ENCODE measurements at places on chromosomes 5 and 9. TPM values are rescaled to one million over a fixed set of nuclear protein-coding genes. Genes with fewer than 3 reads are reported as not detected.

- peak; percentile 46 for DNase-seq
Observed at GRCh38 chr5:141359790-141360426, at the start of gene PCDHGB2. PCDHGB2 (plus strand) TSS chr5:141359994; CDS start chr5:141360136, 142 bp downstream.

GRCh38 chr9:69645488-69645887, 26.7 kb downstream of the APBA1 start:
- peak; percentile 13 for DNase-seq

DNA sequence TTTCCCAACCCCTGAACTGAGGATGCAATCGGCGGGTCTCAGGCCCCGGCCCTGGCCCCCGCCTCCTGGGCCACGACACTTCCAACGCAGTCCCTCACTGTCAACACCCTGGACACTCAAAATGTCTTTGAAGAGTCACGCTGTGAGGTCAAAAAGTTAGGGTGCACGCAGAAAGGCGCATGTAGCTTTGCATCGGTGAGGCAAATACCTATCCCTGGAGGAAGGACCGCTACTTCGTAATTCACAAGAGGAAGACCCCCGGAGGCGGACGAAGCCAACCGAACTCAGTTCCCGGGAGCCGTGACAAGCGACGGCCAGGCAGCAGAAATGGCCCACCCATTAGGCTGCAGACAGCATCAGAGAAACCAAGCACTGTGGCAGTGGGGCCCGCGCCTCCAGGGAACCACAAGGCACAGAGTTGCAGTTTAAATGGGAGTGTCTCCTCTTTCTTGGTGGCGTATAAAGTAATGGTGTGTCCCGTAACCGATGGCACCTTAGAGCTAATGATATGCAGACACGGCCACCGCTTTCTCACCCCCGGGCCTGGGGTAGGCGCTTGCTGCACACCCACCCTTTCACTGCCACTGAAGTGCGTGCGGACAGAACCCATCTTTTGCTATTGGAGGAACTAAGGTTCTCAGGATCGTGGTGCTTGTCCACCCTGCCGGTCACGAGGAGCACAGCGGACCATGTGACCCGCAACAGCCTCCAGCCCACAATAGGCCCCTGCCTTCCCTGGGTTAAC, 9.0 kb downstream of the ADAMTS2 start:
- no peak for DNase-seq

ENC1 gene
- 10.7 TPM for total RNA-seq

DNA sequence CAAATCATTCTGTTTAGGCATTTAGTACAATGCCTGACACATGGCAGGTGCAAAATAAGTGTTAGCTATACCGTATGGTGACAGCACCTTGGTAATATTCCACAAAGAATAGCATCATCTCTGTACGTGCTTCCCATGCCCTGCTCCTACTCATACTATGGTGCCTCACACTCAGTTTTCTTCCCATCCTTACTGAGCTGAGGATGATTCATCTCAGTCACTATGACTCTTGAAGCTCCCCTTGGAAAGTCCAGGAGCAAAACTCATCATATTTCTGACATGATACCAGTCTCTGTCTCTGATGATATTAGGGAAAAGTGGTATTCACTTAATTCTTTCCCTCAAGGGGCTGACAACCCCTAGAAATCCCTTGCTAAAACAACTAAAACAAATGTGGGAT, 423.3 kb downstream of the EFNA5 start:
- DNase-seq = no peak

DNA sequence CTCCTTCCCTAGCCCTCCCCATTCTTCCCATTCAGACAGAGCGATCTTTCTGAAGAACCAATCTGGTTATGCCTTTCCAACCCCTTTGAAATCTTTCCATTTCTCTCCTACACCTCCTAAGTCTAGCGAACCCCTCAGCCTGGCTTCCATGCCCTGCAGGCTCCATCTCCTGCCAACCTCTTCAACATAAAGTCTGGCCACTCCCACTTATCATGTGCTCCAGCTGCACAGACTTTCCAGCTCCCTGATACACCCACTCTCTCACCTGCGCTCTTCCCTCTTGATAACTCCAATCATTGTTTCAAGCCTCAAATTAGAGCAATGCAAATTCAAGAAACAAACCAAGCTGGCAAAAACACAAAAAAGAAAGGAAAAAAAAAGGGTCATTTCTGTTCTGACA, 3.8 kb upstream of the ORM1 start:
- DNase-seq = no peak

DNA sequence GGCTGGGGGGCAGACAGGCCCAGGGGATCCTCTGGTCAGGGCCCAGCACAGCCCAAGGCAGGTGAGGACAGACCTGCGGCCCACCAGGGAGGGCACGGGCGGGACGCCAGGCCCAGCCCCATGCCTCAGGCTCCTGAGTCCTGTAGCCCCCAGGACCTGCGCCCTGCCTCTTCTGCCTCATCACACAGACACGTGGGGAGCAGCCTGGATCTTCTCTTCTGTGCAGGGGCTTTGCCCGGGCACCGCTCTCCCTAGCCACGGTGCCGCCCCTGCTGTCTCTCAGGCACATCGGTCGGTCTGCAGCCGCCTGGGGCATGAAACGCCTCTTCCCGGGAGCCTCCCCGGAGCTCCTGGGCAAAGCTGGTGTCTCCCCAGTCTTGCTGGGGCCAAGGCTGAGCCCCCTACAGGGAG, 40.2 kb upstream of the EGFL7 start:
- DNase-seq = no peak

All from WTC11 (cell line).